Left lobe of liver (tissue), 2 donors: ENCODE measurements at places on chromosomes 4 and X. TPM values are rescaled to one million over a fixed set of nuclear protein-coding genes. Genes with fewer than 3 reads are reported as not detected.

Gene ASB11
- not detected for total RNA-seq

Gene MAGEA11
- not detected for total RNA-seq

Gene JCHAIN
- total RNA-seq = 8.0 TPM

Gene PAGE1
- not detected for total RNA-seq

Gene SSX4B
- not detected for total RNA-seq

Gene PHKA1
- 1.8 TPM for total RNA-seq

Gene PLP1
- 0.81 TPM for total RNA-seq

Gene RIPPLY1
- total RNA-seq = 0.75 TPM

Gene F9
- total RNA-seq = 380 TPM

Gene MAGIX
- 27.7 TPM for total RNA-seq

Gene GAGE12E
- not detected for total RNA-seq

Gene GUCY1B1
- total RNA-seq = 2.1 TPM

Gene HGFAC
- total RNA-seq = 177 TPM
